Activated CD4-positive, alpha-beta T cell treated with anti-CD3 and anti-CD28 coated beads for 1 hour (primary cell): ENCODE measurements at places on chromosomes 13 and 19.

DNA sequence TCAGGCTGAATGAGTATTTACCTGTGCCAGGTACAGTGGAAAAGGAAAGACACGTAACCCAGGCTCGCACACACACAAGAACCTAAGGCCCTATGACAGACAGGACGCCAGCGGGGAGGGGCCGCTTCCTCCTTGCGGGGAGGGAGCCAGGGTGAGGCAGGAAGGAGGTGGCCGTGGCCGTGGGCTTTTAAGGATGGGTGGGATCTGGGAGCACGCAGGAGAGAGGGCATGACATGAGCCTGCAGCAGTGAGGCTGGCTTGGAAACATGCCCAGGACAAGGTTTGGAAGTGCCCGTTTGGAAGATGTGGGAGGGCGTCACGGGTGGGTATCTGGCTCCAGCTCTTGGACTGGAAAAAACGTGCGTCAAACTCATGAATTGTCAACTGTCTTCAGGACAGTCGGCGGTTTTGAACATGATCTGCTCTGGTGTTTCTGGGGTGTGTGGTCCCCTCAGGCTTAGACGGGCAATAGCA is 20.1 kb downstream of the SH3GL1 start:
- DNase-seq = peak; percentile 50

DNA sequence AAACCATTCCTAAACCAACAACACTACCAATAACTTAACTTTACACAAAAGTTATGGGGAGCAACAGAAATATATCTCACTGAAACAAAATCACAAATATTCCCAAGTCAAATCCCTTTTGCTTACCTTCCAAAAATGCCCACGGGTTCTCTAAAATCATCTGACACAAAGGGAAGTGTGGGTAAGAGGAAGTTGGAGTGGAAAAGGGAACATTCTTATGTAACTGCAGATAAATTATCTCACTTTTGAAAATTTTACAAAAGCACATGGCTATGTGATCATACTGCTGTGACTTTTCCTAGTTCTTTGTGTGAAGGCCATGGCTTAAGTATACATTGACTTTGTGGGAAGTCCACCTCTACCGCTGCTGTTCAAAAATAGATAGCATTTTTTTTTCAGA is 350.5 kb downstream of the GPC6 start:
- DNase-seq = no peak

- no peak for DNase-seq
Observed at GRCh38 chr19:41426116-41426841, 895 bp downstream of the B3GNT8 start.

GRCh38 chr13:110714797-110715394 is 1.4 kb downstream of the ING1 start:
- no peak for DNase-seq

DNA sequence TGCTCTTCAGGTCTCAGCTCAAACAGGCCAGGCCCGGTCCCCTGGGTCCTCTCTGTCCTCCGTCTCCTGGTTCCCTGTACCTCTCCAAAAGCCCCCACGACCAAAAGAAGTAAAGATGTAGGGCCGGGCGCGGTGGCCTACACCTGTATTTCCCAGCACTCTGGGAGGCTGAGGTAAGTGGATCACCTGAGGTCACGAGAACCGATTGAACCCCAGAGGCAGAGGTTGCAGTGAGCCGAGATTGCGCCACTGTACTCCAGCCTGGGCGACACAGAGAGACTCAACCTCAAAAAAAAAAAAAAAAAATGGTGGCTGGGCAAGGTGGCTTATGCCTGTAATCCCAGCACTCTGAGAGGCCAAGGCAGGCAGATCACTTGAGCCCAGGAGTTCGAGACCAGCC is 22.0 kb upstream of the BCL3 start:
- DNase-seq = no peak

DNA sequence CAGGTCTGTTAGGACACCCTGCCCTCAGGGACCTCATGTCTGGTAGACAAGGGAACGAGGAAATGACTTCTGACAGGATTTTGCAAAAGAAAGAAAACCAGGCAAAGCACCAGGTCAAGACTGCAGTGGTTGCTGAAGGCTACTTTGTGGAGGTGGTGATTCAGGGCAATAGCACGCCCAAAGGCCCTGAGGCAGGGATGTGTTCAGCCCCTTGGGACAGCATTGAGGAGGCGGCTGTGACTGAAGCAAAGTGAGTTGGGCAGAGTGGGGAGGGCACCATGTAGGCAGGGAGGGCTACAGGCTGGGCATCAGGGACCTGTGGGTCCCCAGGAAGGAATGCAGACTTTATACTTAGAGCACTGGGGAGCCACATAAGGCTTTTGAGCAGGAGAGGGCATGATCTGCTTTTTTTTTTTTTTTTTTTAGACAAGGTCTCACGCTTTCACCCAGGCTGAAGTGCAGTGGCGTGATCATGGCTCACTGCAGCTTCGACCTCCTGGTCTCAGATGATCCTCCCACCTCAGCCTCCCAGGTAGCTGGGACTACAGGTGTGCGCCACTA is 10.8 kb upstream of the HOMER3 start:
- DNase-seq = no peak

GRCh38 chr19:589693-590395 is at the start of gene HCN2:
Gene HCN2 (plus strand): TSS chr19:589881. CDS start chr19:589946, 65 bp downstream.
- DNase-seq = no peak

- DNase-seq = no peak
Observed at GRCh38 chr13:45178349-45179162, 22.3 kb downstream of the KCTD4 start.

- no peak for DNase-seq
Observed at GRCh38 chr19:49685845-49686332, 3.5 kb upstream of the ADM5 start.

DNA sequence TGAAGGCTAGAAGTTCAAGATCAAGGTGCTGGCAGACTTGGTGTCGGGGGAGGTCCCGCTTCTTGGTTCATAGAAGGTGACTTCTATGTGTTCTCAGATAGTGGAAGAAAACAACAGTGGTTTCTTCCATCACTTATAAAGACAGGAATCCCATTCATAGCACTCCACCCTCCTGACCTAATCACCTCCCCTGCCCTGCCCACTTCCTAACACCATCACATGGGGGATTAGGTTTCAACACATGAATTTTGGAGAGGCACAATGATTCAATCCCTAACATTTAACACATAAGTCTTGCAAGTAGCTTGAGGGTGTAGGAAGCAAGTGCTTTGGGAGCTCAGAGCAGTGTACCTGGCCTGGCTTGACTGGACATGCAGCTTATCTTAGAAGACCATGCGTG is 142.8 kb upstream of the TSHZ3 start:
- DNase-seq = no peak

GRCh38 chr13:50573066-50573465 is 270.4 kb downstream of the DLEU7 start:
- no peak for DNase-seq

DNA sequence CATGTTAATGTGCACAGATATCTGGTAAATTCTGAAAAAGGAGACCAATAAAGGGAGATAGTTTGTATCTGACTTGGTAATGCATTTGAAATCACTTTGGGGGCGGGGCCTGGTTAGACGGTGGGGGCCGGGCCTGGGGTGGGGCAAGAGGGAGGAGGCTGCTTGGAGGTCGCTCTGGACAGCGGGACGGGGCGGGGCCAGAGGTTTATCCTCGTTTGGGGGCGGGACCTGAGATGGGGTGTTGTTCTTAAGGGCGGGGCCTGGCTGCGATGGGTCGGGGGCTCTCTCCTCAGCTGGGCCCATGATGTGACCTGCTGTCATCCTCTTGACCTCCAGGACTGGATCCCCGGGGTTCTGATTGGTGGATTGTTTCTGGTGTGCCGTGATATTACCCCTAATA is 4.9 kb upstream of the ZNF808 start:
- no peak for DNase-seq

DNA sequence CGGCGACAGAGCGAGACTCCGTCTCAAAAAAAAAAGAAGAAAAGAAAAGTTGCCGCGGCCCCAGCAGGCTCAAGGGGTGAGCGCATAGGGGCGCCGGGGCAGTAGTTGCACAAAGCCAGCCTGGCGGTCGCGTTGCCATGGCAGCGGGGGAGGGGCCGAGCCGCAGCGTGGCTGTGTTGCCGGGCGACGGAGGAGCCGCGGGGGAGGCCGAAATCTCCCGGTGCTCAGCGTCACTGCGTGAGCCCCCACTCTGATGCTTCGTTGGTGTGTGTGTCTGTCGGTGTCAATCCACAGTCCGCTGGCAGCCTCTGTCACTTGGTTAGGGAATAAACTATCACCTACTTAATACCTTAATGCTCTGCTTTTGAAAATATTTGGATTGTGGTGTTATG is 82.9 kb upstream of the C1QTNF9B start:
- peak; percentile 73 for DNase-seq

GRCh38 chr13:60331249-60332012 is 65.6 kb upstream of the TDRD3 start:
- no peak for DNase-seq

DNA sequence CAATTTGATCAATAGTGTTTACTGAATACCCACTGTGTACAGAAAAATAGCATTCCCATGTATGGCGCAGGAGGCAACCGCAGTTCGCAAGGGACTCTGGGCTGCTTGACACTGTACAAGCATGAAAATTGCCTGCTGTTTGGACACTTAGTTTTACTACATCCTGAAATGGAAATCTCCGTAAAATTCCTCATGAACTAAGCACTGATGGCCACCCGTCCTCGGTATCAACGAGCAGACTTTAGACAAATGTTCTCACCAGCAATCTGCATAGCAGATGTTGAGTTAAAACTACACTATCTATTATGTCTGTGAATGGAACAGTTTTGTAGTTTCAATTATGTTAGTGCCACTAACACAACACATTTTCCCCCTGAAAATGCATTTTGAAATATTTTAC is 294.7 kb downstream of the DCLK1 start:
- DNase-seq = no peak

- no peak for DNase-seq
Observed at GRCh38 chr19:6429419-6430221, 3.9 kb downstream of the SLC25A41 start.
